OCI-LY7 (cell line): ENCODE measurements at places on chromosomes 12 and 14. TPM values are rescaled to one million over a fixed set of nuclear protein-coding genes. Genes with fewer than 3 reads are reported as not detected.

Gene TMEM229B
- 8.5 and 11.7 TPM in 2 replicates for total RNA-seq

Gene OR6C2
- total RNA-seq, result not detected in 2 replicates

GRCh38 chr12:14010989-14011388, 29.6 kb upstream of the GRIN2B start:
- no peak for DNase-seq

DNA sequence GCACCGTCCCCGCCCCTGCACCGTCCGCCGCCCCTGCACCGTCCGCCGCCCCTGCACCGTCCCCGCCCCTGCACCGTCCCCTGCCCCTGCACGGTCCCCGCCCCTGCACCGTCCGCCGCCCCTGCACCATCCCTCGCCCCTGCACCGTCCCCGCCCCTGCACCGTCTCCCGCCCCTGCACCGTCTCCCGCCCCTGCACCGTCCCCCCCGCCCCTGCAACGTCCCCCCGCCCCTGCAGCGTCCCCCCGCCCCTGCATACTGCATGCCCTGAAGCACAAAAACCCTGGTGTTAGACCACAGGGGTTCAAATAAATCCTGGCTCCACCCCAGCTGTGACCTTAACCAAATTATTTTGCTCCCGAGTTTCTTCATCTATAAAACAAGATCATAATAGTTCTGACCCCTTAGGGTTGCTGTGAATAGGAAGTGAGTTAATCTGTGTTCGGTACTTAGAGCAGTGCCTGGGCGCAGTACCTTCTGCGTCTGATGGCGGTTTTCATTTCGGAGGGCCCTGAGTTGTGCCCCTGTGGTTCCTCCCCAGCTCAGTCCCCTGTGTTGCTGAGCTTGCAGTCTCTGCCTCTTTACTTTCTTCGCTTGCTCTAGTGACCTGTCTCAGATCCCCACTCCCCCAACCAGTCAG, 38.1 kb downstream of the ESRRB start:
- no peak for DNase-seq

DNA sequence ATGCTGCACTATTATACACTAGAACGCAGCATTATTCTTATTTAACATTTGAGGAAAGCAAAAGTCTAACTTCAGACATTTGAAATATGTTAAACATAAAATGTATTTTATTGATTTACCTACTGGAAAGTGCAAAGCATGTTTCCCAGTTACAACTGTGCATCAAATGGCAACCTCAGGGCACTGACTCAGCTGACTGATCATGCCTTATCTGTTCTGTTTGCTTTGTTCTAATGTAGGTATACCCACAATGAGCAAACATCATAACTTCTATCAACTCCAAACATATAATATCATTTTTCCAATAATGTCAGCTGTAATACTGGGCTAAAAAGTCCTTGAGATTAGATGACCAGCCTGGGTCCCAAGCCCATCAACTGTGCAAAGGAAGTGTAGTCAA, 431.0 kb downstream of the FOXG1 start:
- DNase-seq, result no peak

Gene SOAT2
- 1.2 and 1.8 TPM in 2 replicates for total RNA-seq
